H1 (cell line): ENCODE measurements at places on chromosomes 12 and 14. TPM values are rescaled to one million over a fixed set of nuclear protein-coding genes. Genes with fewer than 3 reads are reported as not detected.
A peak's percentile ranks its signal among the peaks of the same experiment; 100 is the strongest.

DNA sequence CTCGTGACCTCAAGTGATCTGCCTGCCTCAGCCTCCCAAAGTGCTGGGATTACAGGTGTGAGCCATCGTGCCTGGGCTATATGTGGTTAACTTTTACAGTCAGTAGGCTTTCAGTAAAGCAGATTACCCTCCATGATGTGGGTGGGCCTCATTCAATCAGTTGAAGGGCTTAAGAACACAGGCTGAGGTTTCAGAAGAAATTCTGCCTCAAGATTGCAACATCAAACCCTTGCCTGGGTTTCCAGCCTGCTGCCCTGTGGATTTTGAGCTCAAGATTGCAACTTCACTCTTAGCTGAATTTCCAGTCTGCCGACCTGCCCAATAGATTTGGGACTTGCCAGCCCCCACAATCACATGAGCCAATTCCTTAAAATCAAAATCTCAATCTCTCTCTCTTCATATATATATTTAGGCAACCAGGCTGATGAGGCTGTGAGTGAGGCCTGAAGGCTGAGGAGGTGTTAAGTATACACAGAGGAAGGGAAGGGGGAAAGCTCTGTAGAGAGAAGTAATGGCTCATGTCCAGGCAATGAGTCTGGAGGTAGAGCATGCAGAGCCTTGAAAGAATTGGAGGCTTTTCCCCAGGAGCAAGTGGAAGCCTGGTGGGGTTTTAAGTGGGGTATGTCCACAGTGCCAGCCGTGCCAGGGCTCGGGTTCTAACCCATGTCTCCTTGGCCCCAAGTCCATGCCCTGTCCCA is 33.3 kb upstream of the ACTN1 start:
- peaks cover 7% of the 10 kb centered on the region for H3K4me1 ChIP-seq
- H3K4me3 ChIP-seq, result no peak overlapping the region
- no peaks in the 10 kb centered on the region for H3K27me3 ChIP-seq
- H3K36me3 ChIP-seq, result no peaks in the 10 kb centered on the region
- no peak overlapping the region for H3K27ac ChIP-seq

- peak; percentile 71 for DNase-seq
- H3K36me3 ChIP-seq, result no peaks in the 10 kb centered on the region
- H3K27me3 ChIP-seq, result peaks cover 12% of the 10 kb centered on the region; the same call in 1 of the 2 replicates
- H3K4me3 ChIP-seq, result peak within 1 kb of the TSS; percentile 84
- H3K27ac ChIP-seq, result no peak within 1 kb of the TSS
Measured at GRCh38 chr12:5945071-5946008, at the start of gene ANO2. Gene ANO2 (minus strand): TSS chr12:5945259. CDS start chr12:5945217, 42 bp downstream.

- no peaks in the 10 kb centered on the region for H3K27me3 ChIP-seq
- no peak for DNase-seq
- H3K4me1 ChIP-seq, result no peaks in the 10 kb centered on the region
Measured at GRCh38 chr12:27123642-27124041, 41.3 kb upstream of the C12orf71 start.

GRCh38 chr12:24937553-24938244 is 11.2 kb downstream of the BCAT1 start:
- H3K4me3 ChIP-seq, result no peak overlapping the region
- H3K27ac ChIP-seq, result no peak overlapping the region
- 0 out of 2 replicates have a peak, but pooled peaks cover 2% of the 10 kb centered on the region for H3K36me3 ChIP-seq
- H3K27me3 ChIP-seq, result no peaks in the 10 kb centered on the region
- DNase-seq, result no peak

CEBPE gene
- not detected in 2 replicates for total RNA-seq

KRT75 gene
- not detected in 2 replicates for total RNA-seq

GUCY2C gene
- total RNA-seq, result 2.5 and 3.2 TPM in 2 replicates

PLXNC1 gene
- 1.3 and 2.0 TPM in 2 replicates for total RNA-seq
